Activated CD4-positive, alpha-beta T cell treated with anti-CD3 and anti-CD28 coated beads, Interleukin-2, amount 50 U/mL, for 16 hours (primary cell): ENCODE measurements at places on chromosomes 4 and X.

- no peak for DNase-seq
Measured at GRCh38 chr4:170278460-170278859, 188.7 kb upstream of the AADAT start.

- DNase-seq, result no peak
Measured at GRCh38 chr4:25621027-25621930, 34.4 kb upstream of the SLC34A2 start.

GRCh38 chr4:53196882-53197771 lies 168.7 kb downstream of the SCFD2 start:
- DNase-seq, result peak; percentile 61

GRCh38 chr4:8200302-8200975 lies 1.3 kb downstream of the SH3TC1 start:
- no peak for DNase-seq

DNA sequence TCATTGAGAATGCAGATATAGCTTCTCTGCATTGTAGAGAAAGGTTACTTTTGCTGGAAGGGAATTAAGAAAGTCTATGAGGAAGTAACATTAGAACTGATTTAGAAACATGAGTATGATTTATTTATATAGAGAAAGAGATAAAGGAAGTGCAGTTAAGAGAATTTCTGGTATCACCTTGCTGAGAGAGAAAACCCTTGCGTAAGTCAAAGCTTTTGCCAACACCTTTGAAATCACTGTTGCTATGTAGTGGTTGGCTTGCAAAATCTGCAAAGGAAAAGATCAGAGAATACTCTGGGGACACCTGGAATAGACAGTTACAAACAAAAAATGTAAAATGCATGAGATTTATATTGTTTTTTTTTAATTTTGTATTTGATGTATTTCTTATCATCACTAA lies 137.3 kb upstream of the RXFP1 start:
- DNase-seq, result no peak

DNA sequence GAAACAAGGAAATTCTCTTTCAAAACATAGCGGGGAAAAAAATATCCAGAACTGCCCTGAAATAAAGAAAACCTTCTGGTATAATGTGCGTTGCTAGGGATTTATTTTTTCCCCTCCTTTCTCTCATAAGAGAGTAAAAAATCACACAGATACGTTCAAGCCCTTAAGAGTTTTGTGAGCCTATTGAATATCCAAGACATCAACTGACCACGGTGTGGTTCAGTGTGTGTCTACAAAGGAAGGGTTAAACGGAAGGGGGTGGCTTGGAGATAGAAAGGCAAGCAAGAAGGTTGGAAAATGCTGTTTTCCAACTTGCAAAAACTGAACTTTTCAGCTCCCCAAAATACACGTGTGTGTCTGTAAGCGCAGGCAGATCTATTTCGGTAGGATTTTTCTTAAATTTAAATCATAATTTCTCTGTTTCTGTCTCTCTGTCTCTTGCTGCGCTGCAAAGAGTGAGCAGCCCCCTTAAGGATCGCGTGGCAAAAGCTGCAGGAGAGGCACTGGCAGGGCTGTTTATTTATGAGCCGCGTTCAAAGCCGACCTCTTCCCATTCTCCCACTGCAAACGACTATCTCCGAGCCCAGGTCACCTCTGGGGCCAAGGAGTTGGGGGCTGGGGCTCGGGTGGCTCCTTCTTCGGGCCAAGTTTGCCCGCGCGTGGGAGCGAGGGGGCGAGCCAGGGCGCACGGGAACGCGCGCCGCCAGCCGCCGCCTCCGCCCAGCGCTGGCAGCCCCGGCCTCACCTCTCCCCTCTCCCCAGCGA lies 492 bp upstream of the SLIT2 start:
- DNase-seq, result no peak

- DNase-seq, result no peak
Measured at GRCh38 chr4:182405087-182405486, 161.9 kb downstream of the TENM3 start.

GRCh38 chr4:56613101-56613862 lies 67.8 kb downstream of the HOPX start:
- no peak for DNase-seq

DNA sequence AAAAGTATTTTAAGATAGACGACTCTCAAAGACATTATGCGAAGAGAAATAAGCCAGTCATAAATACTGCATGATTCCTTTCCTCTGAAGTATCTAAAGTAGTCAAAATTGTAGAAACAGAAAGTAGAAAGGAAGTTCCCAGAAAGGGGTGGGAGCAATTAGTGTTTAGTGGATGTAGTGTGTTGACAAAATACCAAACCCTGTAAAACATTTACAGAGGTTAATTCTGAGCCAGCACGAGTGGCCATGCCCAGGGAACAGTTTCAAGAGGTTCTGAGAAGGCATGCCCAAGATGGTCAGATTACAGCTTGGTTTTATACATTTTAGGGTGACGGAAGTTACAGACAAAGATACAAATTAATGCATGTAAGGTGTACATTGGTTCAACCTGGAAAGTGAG lies 34.4 kb upstream of the SLC25A4 start:
- no peak for DNase-seq

GRCh38 chr4:94452476-94453371 lies 982 bp downstream of the PDLIM5 start:
- DNase-seq, result no peak

DNA sequence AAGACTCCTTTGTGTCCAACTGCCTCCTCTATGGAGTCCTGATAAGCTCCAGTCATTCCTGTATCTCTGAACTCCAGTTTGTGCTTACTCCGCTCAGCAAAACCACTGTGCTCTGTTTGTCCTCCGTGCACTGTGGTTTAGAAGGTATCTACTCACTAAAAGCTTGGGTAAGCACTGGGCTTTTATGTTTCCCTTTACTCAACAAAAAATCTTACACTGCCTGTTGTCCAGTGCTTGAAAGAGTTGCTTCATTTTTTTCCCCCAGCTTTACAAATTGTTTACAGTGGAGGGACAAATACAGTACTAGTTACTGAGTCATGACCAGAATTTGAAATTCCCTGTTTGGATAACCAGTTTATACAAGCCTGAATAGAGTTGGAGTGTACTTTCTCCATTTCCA lies 545.3 kb upstream of the FAT1 start:
- no peak for DNase-seq

- no peak for DNase-seq
Measured at GRCh38 chr4:44493924-44494323, 45.3 kb upstream of the KCTD8 start.

DNA sequence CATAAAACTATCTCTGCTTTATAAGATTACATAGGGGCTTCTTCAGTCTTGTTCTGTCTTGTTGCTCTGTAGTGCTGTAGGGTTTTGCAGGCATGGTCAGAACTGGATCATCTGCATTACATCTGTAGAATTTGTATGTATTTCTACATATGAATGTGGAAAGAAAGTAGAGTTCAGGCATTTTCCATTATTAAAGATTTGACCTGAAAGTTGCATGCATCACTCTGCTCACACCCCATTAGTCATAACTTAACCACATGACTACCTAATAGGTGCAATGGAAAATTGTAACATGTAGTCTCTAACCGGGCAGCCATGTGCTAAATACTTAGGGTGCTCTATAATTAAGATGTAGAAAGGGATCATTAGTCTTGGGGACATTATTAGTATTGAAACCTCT lies 45.7 kb upstream of the AGA start:
- DNase-seq, result no peak

GRCh38 chrX:22534643-22535042 lies 261.9 kb downstream of the CBLL2 start:
- no peak for DNase-seq

DNA sequence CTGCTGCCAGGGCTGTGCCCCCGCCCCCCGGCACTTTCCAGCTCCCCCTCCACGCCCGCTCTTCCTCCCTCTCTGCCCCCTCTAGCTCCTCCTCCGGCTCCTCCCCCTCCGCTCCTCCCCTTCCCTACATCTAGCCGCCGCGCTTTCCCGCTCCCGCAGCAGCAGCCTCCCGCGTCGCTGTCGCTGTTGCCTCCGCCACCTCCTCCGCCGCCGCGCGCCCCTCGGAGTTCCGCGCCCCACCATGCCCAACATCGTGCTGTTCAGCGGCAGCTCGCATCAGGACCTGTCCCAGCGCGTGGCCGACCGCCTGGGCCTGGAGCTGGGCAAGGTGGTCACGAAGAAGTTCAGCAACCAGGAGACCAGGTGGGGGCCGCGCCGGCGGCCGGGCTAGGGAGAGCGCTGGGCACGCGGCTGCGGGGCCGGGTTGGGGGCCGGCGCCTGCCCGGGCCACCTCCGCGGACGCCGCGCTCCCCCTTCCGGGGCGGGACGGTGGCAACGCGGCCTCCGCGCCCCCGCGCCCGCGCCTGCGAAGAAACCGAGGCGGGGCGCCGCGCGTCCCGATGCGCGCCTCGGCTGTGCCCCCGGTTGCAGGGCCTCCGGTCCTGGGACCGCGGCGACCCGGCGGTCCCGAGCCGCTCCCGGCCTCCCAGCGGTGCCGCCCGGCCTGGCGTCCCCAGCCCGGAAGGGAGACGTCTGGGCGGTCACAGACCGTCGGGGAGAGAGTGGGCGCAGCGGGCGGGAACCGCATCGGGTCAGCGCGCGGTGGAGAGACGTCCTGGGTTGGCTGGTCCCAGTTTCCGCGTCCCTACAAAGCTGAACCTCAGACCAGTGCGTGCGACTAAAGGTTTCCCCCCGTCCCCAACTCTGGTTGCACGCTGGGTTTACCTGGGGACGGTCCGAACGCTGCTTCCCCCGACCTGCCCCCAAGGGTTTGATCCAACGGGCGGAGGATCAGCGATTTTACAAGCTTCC lies at the start of gene PRPS2:
PRPS2 (plus strand) TSS at position 156 of the 972 bp plus-strand sequence; CDS start at position 242, 86 bp downstream.
- DNase-seq, result peak; percentile 74

- DNase-seq, result no peak
Measured at GRCh38 chr4:175905925-175906324, 93.9 kb upstream of the GPM6A start.

DNA sequence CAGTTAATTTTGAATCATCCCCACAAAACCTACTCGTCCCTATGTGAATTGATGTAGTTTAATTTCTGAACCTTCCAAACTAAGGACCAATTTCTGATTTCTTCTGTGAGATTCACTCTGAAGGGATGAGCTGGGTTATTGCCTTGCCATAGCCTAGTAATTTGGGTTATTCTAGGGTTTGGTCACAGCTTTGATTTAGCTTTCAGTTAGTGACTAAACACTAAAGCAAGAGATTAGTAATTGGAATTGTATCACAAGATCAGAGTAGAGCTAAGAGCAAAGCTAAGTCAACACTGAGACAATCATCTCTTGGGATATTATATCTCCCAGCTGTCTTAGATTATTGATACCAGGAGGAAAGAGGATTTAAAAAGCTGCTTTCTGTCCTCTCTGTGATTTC lies 588.0 kb downstream of the CCSER1 start:
- DNase-seq, result peak; percentile 37

- peak; percentile 89 for DNase-seq
Measured at GRCh38 chr4:37715889-37716402, 29.8 kb upstream of the RELL1 start.

DNA sequence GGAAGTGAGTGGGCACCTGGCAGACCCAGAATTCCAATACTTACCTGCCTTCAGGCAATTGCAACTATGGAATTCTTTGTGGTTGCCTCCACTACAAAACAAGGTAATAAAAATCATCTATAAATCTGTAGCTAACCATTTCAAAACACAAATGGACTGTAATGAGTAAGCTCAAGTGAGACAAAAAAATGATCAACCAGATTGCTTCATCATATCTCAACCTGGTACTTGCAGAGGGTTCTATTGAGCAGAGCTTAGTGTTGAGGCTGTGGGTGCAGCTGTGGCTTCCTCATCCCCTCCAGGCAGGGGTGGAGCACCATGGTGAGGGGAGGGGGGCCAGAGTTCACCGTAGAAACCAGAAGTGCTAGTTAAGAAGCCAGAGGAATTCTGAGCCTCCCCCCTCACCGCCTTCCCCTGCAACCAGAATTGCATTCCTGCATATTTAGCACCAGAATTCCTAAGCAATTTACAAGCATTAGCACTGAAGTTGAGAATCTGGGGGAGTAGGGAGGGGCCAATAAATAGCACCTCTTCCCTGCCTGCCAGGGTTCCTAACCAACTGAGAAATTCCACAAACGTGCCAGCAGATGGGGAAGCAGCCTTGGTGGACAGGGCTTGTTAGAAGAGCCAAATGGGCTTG lies 11.5 kb downstream of the CTAG1A start:
- DNase-seq, result peak; percentile 5

- no peak for DNase-seq
Measured at GRCh38 chrX:43141885-43142284, 363.9 kb upstream of the PPP1R2C start.

GRCh38 chr4:110046588-110047049 lies 133.9 kb downstream of the EGF start:
- no peak for DNase-seq

- peak; percentile 37 for DNase-seq
Measured at GRCh38 chr4:153724606-153725005, 35.2 kb downstream of the RNF175 start.

GRCh38 chr4:82057990-82058544 lies 315.7 kb downstream of the HNRNPD start:
- no peak for DNase-seq

DNA sequence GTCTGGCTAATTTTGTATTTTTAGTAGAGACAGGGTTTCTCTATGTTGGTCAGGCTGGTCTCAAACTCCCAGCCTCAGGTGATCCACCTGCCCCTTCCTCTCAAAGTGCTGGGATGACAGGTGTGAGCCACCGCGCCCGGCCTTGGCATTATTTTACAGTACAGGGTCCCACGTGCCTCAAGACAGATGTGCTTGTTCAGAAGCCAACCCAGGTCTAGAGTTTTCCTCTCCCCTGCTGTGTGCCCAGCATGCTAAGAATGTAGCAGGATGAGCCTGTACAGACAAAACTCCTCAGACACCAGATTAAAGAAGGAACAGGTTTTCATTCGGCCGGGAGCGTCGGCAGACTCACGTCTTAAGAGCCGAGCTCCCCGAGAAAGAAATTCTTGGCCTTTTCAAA lies 42.2 kb downstream of the CRLF2 start:
- no peak for DNase-seq

DNA sequence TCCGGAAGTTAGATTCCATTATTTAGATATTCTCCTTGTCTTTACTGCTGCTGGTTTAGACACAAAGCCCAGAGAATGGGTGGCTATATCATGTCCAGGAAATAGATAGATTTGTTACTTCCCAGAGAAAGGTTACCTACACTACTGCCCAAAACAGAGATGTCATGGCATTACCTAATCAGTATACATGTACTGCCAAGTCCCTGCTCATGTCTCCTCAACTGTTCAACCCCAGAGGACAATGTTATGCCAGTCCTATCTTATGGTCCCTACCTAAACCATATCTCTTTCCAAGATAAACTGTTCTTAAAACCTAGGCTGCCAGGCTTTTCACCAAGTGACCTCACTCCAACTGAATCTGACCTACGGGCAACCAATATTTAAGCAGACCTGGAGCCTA lies 209.5 kb upstream of the AR start:
- DNase-seq, result no peak

DNA sequence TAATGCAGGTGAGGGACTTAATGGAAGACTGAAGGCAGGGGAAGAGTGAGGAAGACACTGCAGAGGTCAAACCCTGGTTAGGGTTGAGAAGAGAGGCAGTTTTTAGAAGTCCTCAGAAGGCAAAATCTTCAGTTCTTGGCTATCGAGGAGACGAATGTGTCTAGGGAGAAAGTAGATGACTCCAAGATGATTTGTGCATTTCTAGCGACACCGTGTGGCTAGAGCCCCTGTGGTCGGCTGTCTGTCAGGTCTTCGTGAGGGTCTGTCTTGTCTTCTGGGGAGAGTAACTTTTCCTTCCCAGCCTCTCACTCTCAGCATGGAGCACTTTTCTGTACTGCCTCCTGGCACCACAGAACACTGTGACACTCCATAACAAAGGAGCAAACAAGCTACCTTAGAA lies 458.1 kb downstream of the STIM2 start:
- DNase-seq, result peak; percentile 22

GRCh38 chrX:24874604-24875247 lies 141.0 kb downstream of the ARX start:
- no peak for DNase-seq

- no peak for DNase-seq
Measured at GRCh38 chr4:107902715-107903114, 28.6 kb upstream of the CYP2U1 start.
